Activated naive CD8-positive, alpha-beta T cell treated with anti-CD3 and anti-CD28 coated beads, Interleukin-2, amount 50 U/mL, for 16 hours (primary cell): ENCODE measurements at places on chromosomes 2 and 18.

DNA sequence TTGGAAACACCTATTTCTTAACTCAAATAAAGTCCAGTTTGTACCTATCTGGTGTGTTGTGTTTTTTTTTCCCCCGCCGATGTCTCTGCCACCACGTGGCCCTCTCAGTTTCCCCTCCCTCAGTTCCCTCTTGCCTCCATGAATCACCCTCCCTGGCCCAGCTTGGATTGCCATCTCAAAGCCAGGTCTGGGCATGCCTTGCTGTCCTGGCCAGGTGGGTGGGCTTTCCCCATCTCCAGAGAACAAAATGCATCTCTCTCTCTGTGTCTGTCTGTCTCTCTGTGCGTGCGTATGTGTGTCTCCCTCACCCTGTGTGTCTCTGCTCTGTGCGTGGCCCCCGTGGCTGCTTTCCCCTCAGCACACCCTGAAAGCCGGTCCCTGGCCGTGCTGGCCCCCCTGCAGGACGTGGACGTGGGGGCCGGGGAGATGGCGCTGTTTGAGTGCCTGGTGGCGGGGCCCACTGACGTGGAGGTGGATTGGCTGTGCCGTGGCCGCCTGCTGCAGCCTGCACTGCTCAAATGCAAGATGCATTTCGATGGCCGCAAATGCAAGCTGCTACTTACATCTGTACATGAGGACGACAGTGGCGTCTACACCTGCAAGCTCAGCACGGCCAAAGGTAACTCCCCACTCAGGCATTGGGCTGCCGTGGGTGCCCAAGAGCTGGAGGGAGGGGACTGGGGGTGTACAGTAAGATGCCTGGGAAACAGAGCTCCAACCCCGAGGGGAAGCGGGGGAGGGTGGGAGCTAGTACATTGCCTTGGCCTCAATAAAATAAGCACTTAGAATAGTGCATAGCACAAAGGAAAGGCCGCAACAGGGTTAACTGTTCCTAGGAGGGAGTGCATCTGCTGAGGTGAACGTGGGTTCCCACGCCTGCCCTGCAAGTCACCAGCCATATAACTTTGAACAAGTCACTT, 31.6 kb upstream of the GMPPA start:
- no peak for DNase-seq

DNA sequence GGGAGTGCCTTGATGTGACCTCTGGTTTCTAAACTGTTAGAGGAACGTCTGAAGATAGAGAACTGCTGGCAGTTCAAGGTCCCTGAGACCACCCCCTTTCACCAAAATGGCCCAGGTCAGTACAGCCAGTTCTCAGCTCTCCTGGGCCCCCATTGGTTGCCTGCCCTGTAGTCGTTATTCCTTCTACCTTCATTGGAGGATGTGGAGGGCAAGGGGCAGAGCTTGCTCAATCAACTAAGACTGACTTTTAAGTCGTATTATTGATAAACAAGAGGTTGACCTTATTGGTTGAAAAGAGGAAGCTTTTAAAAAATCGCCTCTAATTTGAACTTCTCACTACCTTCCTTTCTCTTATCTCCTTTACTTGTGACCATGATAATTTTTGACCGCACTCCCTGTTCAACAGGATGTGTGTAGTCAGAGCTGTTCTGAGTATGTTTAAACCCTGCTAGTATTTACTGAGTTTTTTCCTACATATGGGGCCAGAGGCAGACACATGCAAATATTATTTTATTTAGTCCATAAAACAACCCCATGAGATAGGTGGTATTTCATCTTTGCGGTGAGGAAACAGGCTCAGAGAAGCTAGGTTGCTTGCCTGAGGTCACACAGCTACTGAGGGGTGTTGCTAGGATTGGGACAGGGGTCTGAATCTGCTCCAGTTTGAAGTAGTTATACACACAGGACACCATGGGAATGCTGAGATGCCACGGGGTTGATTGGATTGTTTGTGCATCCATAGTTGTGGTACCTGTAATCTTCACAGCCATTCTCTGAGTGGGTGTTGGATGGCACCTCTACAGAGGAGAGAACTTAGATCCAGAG, 65.9 kb downstream of the TMEM247 start:
- no peak for DNase-seq

GRCh38 chr2:6960659-6961058, 43.4 kb downstream of the RNF144A start:
- no peak for DNase-seq

DNA sequence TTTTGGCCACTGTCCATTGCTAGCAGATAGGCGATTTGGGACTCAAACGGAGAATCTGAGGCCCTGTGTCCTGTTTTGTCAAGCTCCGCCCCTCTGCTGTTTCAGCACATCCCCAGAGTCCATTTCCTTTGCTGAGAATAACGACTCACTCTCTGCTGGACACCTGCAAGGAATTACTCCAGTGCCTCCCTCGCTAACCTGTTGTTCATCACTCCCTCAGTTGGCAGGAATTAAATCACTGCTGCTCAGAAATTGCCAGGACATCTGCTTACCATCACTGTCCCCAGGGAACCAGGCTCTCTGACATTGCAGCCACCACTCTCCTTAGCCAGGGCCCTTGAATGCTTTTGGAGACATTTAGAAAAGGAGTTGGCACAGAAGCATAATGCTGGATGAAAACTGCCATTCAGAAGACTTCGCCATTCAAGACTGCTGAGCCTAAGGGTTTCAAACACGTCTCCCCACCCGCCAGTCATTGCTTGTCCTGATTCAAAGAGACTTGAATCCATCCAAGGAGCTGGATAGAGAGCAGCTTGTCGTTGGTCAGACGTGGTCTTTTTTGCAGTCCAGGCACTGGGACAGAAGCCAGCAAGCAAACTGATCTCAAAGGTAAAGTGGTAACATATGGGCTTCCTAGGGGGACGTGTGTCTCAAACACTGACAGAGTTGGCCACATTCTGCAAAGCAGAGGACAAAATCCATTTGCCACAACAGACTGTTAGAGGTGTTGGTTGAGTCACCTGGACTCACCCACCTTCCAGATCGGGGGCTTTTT, 155.3 kb downstream of the UXS1 start:
- DNase-seq: no peak

DNA sequence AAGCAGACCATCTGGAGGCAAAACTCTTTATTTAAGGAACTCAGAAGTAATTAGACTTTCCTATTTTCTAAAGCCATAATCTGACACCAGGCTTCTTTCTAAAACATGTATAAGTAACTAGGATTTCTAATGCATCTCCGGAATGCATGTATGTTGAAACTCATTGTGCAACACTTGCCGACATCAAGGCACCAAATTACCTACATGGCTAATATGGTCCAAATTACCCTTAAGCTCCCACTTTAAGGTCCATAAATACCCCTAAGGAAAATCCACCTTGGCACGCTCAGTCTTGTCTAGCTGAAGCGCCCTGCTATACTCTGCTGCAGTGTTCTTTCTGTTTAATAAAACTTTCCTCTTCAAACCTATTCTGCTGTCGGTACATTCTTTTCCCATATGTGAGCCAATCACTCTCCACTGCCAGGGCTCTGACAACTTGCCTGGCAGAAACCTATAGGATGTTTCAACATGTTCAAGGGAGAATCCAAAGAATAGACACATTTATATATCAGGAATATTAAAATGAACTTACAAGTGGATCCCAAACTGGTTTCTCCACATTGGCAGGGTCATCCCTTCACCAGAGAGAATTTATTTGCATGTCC, 171.9 kb downstream of the GALNT1 start:
- DNase-seq: no peak

- DNase-seq: no peak
Observed at GRCh38 chr18:3453540-3454364, 3.8 kb downstream of the TGIF1 start.

DNA sequence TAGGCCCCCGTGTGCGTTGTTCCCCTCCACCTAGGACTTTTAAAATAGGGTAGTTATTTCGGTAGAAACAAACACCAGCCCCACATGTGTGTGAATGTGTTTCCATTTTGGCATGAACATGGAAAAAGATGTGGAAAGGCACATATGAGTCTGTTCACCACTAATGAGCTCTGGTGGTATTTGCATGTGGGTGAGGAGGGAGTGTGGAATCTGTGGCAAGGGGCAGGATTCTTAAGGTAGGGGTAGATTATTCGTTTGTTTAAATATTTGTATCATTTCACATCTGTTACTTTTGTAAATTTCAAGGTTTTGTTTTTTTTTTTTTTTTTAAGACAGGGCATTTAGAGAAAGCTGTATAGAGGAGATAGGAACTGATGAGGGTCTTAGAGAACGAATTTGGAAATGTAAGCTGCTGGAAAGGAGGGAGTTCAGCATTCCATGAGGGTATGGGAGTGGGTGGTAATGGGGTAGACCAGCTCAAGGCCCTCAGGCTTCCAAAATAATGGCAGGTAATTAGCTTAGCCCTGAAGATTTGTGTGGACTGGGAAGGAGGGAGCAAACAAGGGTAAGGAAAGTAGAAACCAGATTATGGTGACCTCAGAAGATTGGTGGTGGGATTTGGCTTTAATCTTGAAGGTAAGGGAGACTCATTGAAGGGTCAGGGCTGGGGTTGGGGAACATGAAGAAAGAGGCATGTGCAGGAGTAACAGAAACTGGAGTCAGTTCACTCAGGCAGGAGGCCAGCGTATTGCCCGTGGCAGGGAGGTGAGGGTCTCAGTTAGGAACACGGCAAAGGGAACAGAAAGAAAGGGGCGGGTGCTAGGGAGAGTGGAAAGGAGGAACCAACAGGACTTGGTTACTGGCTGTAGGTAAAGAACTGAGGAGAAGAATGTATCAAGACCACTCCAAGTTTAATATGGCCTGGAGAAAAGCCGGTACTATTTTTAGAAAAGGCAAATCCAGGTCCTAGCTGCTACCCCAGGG, 123.6 kb downstream of the PLB1 start:
- no peak for DNase-seq

DNA sequence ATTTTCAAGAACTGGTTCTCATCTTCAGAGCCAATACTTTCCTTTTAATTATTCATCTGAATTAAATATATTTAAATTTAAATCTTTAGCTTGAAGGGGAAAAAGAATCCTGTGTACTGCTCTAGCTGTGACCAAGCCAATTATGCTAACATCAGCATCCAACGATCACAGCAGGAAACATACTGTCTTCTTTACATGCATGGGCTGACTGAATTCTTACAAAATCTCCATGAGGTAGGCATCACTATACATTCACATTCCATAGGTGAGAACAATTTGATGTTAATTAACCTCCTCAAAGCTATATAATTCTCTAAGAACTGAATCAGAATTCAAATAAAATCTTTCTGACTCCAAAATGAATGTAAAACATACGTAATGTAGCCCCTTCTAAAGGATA, 118.8 kb upstream of the MAP2 start:
- no peak for DNase-seq

- no peak for DNase-seq
Observed at GRCh38 chr2:208250388-208250787, 4.5 kb downstream of the IDH1 start.

GRCh38 chr18:77478646-77479442, 229.2 kb downstream of the GALR1 start:
- no peak for DNase-seq

DNA sequence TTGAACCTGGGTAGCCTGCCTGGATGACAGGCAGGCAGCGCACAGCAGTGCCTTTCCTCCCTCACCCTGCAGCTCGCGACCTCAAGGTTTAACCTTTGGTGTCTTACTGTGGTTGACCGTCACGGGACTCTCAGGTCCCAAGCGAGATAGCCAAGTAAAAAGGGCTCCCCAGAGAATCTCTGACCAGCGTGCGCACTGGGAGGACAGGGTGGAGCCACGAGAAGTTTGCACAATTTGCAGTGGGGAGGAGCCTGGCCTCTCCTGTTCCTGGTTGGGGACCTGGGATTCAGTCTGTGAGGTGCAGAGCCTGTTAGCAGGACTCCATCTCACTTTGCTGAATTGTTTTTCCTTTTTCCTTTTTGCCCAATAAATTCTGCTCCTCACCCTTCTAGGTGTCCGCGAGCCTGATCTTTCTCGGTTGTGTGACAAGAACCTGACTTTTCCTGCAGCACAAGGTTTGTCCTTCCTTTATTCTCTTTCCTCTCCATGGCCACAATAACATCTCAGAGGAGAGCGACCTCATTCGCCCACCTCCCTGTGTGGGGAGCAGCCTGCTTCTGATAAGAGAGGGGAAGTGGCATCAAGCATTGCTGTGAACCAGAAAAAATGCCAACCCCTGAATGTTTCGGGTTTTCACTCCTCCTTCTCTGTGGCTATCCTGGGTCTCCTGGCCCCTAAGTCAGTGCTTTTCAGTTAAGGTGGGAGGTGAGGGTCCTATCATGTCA, 36.2 kb downstream of the POU3F3 start:
- DNase-seq: no peak

DNA sequence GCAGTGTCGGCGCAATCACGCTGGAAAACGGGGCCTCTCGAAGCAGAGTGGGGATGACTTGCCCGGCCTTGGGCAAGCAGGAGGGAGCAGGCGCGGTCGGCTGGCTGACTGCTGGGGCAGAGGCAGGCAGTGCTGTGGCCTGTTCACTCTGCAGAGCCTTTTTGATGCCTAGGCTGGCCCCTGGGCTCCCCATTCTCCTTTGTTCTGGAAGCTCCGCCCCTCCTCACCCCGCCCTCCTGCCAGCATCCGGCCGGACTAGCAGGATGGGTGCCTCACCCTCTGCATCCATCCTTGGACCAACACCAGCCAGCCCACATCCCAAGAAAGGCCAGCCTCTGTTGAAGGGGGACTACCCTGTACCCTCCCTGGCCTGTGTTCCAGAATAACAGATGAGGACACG, at the start of gene ASPRV1:
ASPRV1 (minus strand) TSS at position 136 of the 400 bp plus-strand sequence. CDS start 195 bp downstream, outside the sequence.
- no peak for DNase-seq

DNA sequence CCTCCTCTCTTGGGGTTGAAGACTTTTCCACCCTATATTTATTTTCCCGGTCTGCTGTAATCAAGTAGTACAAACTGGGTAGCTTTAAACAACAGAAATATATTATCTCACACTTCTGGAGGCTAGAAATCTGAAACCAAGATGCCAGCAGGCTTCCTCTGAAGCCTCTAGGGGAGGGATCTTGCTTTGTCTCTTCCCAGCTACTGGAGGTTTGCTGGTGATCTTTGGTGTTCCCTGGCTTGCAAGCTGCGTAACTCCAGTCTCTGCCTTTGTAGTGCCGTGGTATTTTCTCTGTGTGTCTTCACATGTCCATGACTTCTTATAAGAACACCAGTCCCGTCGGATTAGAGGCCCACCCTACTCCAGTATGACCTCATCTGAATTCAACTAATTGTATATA, 44.4 kb downstream of the MYO3B start:
- no peak for DNase-seq

DNA sequence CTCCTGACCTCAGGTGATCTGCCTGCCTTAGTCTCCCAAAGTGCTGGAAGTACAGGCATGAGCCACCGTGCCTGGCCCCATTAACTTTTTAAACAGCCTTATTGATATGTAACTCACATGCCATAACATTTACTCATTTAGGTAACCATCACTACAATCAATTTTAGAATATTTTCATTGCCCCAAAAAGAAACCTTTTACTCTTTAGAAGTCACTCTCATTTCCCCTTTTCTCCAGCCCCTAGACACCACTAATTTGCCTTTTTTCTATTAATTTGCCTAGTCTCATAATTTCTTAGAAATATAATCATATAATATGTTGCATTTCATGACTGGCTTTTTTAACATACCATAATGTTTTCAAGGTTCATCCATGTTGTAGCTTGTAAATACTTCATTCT, 57.2 kb upstream of the TACR1 start:
- no peak for DNase-seq

- no peak for DNase-seq
Observed at GRCh38 chr18:13811993-13812392, 12.0 kb upstream of the MC5R start.
